Vagina (tissue), 2 donors: ENCODE measurements at places on chromosomes 4 and X.

DNA sequence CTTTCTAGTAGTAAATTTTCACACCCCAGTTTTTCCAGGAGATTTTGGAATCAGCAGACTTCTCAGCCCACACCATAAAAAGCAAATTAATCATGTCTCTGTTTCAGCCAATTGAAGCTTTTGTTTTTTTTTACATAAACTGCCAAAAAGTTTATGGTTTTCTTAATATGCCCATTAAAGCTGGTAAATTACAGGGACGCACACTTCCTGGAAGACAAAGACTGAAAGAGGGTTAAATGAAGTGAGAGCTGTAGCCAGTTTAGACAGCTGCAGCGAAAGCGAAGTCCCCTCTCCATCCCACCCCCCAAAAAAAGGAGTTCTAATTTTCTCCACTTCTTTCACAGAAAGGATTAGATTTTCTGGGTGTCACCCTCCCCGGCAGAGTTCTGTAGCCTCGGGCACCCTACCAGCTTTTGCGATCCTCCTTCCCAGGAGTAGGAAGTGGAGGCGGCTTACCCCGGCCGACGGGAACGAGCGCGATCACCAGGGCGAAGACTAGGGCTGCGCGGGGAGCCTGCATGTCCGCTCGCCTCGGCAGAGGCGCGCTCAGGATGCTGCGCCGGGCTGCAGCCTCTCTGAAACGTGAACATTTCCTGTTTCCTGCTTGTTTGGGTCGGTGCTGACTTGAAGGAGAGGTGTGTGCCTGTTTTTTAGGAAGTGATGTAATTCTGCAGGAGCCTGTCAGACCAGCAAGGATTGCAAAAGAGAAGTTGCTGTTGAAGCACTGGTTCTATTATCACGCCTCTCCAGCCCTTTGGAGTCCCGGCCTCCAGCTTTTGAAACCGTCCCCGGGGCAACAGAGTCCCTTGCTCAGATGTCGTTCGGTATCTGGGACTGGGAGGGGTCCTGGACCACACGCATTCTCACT, at the start of gene TMEM154:
TSS of gene TMEM154 (minus strand) at position 584 of the 868 bp plus-strand sequence. CDS start at position 520, 64 bp downstream.
- DNase-seq, result no peak

DNA sequence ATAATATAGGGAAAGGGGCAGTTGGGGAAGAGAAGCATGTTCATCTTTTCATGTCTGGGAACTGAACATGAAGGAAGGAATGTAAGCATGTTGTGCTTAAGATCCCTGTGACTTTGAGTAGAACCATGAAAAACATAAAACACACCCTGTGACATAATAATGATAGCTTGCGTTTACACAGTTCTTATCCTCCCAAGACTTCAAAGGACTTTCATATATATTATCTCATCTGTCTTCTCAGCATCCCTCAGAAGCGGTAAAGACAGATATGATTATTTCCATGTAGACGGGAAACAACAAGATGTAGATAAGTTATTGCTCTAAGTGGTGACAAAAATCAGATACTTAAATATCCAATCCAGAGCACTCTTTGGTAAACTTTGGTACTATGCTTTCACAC, 3.3 kb upstream of the SH3RF1 start:
- DNase-seq, result no peak

- DNase-seq, result no peak
Measured at GRCh38 chr4:172813359-172813923, 355.2 kb upstream of the GALNT7 start.

DNA sequence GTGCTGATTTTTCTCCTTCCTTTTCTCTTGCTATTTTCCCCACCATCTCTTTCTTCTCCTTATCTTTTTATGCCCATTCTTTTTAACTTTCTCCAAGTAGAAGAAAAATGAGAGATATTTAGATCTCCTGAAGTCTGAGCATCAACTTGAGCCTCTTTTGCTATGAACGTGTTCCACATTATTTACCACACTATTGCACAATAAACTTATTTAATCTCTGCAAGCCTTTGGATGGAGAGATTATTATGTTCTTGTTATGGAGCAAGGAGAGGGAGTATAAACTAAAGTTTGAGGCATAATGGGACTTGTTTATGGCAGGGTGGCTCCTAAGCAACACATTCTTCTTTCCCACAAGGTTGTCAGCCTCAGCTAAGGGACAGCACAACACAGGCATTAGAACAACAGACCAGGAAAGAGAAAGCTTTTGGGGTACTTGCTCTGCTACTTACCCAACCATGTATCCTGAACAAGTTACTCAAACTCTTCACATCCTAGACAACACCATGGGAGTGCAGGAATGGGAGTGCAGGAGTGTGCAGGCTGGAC, 365.5 kb upstream of the BOD1L1 start:
- no peak for DNase-seq

- no peak for DNase-seq
Measured at GRCh38 chrX:101383679-101384205, 2.2 kb downstream of the BTK start.

GRCh38 chr4:2651998-2652397, 104.1 kb downstream of the TNIP2 start:
- no peak for DNase-seq

- DNase-seq, result no peak
Measured at GRCh38 chr4:24489870-24490269, 94.5 kb downstream of the DHX15 start.

GRCh38 chr4:15451181-15451865, 18.4 kb upstream of the CC2D2A start:
- no peak for DNase-seq

- no peak for DNase-seq
Measured at GRCh38 chr4:7703688-7704087, 236.0 kb downstream of the AFAP1 start.

- DNase-seq, result no peak
Measured at GRCh38 chrX:115067812-115068211, 50.4 kb upstream of the IL13RA2 start.

GRCh38 chrX:38175139-38175538, 45.5 kb downstream of the SRPX start:
- DNase-seq, result no peak

- no peak for DNase-seq
Measured at GRCh38 chr4:121375262-121375661, 5.6 kb downstream of the QRFPR start.

DNA sequence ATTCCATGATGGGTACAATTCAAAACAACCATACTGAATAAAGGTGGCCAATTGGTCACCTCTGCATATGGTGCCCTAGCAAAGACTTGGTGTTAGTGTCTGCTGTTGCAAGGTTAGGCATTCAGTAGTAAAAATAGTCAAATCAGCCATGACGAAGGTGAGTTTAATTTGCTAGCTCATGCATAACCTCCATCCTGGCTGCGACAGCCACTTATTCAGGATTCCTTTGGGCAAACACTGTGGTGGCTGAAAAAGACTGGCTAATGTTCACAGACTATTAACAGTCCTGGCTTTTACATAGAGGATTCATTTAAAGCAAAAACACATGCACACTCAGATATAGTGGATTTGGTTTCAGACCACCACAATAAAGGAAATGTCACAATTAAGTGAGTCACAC, 34.8 kb upstream of the MAP9 start:
- no peak for DNase-seq

DNA sequence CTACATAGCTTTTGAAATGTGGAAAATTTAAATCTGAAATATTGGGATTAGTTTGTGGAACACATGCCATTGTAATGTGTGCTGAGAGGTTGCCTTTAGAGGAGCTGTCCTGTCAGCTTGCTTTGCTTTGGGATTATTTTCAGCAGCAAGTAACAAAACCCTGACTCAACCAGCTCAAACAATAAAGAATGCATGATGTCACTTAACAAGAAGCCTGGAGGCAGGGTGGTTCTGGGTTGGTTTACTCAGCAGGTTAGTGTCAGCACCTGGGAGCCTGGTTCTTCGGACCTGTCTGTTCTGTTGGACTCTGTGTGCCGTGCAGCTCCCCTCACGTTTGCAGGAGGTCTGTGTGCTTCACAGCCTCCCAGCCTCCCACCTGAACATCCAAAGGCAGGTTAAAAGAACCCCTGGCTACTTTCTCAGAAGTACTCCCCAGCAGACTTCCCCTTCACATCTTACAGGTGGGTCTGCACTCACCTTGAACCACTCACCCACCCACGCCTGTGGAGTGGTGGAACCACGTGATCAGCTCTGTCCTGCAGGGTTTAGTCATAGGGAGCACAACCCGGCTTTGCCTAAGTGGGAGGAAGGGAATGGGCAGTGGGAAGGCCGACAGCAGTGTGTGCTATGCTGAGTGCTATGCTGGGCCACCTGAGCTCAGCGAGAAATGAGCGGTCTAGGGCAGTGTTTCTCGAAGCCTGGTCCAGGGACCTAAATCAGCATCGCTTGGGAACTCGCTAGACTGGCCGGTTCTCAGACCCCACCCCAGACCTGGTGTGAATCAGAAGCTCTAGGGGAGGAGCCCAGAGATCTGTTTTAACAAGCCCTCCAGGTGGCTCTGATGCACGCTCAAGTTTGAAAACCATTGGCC, 20.4 kb downstream of the TMEM131L start:
- no peak for DNase-seq

GRCh38 chrX:134626434-134626833, 31.8 kb downstream of the PLAC1 start:
- no peak for DNase-seq

DNA sequence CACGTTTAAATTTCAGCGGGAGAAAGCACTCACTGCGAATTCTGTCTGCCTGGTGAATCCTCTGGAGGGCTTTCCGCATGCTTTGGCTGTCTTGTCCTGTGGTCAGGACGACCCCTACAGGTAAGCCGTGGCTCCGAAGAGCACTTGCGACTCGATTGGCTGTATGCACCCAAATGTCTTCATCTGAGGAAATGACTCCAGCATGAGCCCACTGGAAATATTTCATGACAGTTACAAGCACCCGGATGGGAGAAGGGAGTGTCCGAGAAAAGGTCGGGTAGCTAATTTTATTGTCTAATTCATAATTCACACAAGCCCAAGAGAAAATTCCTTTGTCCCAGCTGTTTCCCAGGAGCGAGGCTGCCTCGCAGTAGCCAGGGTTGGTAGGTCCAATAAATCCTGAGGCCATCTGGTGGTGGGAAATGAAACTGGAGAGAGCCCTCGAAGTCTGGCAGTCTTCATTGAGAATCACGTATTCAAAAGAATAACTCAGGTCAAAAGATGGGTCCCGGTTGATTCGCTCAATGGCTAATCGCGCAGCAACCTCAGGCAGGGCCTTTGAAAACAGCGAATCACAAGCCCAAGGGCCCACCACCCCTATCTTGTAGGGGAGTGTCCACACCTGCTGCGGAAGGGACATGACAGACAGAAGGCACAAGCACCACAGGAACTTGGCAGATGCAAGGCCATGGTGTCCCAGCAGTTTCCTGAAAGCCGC, 6.6 kb downstream of the GUCY2F start:
- DNase-seq, result no peak

GRCh38 chr4:123300222-123301039, 96.2 kb upstream of the SPRY1 start:
- DNase-seq, result no peak

DNA sequence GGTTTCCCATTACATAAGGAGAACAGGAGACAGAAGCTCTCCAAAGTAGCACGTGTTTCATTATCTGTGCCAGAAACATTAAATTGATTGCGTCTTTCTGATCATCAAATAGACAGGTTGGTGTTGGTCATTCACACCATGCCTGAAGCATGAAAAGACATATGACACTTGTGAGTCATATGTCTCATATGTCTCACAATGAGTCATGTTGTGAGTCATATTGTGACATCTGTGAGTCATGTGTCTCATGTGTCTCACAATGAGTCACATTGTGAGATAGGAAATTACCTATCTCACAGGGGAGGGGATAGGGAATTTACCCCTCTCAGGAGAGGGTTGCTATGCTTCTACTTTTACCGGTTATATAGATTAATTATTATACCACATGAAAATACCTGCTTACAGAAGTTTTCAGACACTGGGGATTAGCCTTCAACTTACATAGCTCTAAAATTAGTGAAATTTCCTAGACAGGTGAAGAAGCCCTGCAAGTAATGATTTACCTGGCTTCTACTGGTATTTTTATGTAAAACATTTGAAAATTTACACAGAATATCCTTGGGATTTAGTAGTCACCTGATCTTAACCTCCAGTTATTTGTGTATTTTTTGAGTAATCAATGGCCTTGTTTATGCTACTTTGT, 80.8 kb downstream of the NPFFR2 start:
- DNase-seq, result no peak

DNA sequence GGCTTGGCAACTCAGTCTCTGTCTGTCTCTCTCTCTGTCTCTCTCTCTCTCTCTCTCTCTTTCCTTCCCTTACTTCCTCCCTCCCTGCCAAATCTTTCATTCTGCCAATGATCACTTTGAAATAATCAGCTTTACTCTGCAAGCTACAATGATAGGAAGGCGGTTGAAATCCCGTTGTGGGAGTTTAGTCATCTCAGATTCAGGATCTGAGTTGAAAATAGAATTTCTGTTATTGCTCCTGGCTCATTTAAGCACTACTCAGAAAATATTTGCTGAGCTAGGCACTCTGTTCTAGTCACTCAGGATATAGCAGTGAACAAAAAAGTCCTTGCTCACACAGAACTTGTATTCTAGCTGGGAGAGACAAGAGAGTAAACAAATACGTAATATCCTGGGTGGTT, 56.3 kb upstream of the DCTD start:
- DNase-seq, result no peak

- no peak for DNase-seq
Measured at GRCh38 chr4:1766106-1767060, 26.7 kb upstream of the FGFR3 start.

DNA sequence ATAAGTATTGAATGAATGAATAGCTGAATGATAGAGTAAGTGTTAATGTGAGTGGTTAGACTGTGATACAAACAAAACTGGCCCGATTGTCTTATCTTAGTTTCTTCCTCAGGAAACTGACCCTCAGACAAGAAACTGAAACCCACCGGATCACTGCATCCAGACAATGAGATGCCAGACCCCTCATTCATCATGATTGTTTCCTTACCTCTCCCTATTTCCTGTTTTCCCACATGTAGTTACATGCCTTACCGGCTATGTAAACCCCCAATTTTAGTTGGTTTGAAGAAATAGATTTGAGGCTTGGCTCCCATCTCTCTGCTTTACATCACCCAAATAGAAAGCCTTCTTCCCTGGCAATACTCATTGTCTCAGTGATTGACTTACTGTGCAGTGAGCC, 218.9 kb upstream of the PPP1R2C start:
- no peak for DNase-seq

- DNase-seq, result no peak
Measured at GRCh38 chrX:118632862-118633261, 94.5 kb upstream of the IL13RA1 start.

DNA sequence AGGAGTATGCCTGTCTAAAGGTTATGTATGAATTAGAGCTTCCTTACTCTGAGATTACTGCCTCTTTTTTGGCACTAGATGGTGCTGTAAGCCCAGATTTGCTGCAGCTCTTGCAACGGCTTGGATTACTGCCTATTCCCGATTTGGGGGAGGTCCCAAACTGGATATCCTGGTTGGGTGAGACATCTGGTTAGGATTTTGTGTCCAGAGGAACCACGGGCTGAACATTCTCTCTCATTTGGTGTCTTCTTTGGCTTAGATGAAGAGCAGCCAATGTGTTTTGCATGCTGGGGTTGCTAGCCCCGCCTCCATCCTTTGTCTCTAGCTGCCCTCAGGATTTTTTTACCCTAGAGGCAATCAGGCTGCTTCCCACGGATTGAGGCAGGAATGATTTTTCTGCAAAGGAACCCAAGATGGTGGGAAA, 31.9 kb downstream of the F8A1 start:
- DNase-seq, result no peak
